ENCODE measurements at places on chromosomes 4 and X.

DNA sequence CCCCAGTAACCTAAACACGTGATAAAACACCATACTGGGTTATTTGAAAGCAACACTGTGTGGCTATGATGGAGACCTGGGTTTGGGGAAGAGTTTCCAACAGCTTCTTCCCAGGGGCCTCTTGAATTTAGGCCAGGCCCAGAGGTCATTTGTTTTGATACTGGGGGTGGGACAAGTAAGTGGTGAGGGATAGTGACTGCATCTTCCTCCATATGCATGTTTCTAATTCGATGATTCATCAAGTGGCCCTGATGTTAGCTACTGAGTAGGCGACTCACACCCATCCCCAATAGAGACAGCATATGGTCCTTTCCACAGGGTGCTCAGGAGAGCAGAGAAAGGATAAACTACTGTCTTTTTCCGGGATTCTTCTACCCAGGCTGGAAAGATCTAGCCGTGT lies 2.7 kb downstream of the NDP start:
- DNase-seq, result no peak

DNA sequence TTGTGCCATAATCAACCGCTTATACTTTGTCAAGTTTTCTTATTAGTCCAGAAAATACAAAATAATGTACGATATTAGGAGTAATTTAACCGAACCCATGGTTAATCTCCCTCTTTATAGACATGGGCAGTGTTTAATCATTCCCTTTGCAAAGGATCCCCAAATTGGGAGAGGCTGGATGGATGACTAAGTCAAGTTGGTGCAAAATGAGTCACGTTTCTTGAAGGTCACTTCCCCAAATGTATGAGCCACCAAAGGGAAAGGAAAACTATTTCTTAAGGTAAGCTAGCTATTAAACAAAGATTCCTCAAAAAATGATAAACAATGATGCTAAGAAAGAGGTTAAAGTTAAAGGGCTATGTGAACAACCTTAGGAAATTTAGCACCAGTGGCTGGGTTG lies 17.5 kb downstream of the MAML3 start:
- DNase-seq, result no peak

DNA sequence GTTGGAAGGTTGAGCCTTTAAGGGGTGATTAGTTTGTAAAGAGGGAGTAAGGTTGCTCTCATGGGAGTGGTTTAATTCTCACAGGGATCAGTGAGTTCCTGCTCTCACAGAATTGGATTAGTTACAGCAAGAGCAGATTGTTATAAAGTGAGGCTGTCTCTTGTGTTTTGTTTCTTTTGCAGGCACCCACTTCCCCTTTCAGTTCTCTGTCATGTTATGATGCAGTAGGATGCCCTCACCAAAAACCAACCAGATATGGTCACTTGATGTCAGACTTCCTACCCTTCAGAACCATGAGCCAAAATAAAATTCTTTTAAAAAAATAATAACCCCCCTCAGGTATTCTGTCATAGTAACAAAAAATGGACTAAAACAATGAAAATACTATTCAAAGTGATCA lies 19.9 kb upstream of the IGSF1 start:
- no peak for DNase-seq

- DNase-seq, result no peak
Measured at GRCh38 chr4:38868059-38868960, 704 bp downstream of the FAM114A1 start.

DNA sequence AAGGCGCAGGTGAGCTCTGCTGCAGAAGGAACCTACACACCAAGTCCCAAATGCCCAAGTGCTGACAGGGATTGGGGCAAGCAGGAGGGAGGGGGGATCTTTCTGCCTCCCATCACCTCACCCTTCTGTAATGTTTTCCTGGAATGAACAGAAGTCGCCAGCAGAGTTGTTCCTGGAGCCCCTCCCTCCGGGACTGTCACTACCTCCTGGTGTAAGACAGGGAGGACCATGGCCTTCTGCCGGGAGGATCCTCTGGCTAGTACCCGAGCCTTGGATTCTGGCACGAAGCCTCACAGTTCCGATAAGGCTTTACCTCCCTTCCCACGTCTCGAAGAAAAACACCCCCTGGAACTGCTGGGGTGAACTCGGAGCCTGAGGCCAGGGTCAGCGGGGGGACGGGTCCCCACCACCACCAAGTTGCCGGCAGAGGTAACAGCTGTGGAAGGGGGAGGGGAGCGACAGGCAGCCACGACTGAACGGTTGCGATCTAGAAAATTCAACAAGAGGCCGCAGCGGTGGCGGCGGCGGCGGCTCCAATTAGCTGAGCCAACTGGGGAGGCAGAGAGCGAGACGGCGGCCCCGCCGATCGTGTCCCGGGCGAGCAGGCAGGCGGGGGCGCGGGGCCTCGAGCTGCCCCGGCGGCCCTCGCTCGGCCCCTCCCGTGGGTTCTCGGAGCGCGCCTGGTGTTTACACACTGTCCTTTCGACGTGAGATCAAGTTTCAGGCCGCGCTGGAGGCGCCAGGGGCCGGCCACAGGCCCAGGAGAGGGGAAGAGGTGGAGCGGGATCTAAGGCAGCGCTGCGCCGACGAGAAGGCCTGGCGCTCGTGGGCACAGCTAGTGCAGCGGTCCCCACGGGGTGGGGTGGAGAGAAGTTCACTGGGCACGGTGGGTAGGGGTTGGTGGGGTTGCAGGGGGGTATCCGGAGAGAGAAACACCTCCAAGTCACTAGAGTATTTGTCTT lies 53.7 kb upstream of the BCOR start:
- DNase-seq, result no peak

DNA sequence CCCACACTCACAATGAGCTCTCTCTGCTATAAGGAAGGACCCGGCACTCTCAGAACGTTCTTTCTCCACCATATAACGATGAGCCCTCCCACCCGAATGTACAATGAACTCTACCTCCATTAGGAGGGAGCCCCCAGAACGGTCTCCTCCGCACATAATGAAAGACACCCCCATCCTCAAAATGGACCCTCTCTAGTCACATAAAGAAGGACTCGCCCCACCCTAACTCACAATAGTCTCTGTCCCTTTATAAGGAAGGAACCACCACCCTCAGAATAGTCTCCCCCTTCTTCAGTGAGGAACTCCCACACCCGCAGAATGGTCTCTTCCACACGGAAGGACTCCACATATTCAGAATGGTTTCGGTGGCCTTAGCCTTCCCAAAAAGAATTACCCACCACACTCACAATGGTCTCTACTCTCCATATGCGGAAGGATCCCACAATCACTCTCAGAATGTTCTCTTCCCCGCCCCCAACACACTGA lies 477 bp downstream of the SLC35A2 start:
- DNase-seq, result no peak

DNA sequence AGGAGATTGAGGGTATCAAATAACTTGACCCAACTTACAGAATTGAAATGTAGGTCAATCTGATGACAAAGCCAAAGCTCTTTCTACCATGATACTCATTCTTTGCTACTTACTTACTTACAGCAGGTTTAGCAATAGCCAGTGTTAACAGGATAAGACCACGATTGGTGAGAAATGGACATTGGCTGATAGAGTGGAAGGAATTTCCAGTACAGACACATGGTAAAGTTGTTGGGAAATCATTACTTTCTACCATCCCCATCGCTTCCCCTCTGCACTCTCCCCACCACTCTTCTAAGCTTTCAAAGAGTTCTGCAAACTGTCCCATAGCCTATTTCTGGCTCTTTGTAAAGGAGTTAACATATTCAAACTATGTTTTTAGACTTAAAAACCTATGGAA lies 119.7 kb downstream of the CHRNA9 start:
- no peak for DNase-seq

DNA sequence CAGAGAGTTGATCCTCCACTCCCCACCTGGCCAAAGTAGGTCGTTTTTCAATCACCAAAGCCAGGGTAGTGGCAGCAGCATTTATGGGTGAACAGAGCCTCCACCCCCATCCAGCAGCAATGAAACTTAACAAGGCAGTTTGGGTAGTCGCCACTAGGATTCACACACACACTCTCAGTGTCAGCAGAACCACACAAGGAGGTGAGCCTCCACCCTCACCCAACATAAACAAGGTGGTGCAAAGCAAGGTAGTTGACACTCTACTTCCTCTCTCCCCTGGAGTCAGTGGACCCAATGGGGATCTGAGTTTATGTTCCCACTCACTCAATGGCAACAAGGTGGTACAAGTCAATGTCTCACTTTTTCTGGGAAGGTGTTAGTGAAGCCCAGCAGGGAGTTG lies 50.4 kb upstream of the CCDC149 start:
- no peak for DNase-seq

GRCh38 chr4:59655996-59656395 lies 1544.1 kb upstream of the ADGRL3 start:
- DNase-seq, result no peak

GRCh38 chrX:56382278-56382677 lies 150.1 kb downstream of the KLF8 start:
- DNase-seq, result no peak
